ENCODE measurements at places on chromosomes 5 and 9.

- DNase-seq, result no peak
Measured at GRCh38 chr5:54443270-54443669, 12.2 kb upstream of the HSPB3 start.

GRCh38 chr5:66882606-66883227, 286.5 kb downstream of the MAST4 start:
- DNase-seq, result no peak

- no peak for DNase-seq
Measured at GRCh38 chr9:135272608-135273007, 185.1 kb downstream of the OLFM1 start.

- DNase-seq, result peak; percentile 3
Measured at GRCh38 chr5:163695830-163696578, 190.6 kb downstream of the MAT2B start.

DNA sequence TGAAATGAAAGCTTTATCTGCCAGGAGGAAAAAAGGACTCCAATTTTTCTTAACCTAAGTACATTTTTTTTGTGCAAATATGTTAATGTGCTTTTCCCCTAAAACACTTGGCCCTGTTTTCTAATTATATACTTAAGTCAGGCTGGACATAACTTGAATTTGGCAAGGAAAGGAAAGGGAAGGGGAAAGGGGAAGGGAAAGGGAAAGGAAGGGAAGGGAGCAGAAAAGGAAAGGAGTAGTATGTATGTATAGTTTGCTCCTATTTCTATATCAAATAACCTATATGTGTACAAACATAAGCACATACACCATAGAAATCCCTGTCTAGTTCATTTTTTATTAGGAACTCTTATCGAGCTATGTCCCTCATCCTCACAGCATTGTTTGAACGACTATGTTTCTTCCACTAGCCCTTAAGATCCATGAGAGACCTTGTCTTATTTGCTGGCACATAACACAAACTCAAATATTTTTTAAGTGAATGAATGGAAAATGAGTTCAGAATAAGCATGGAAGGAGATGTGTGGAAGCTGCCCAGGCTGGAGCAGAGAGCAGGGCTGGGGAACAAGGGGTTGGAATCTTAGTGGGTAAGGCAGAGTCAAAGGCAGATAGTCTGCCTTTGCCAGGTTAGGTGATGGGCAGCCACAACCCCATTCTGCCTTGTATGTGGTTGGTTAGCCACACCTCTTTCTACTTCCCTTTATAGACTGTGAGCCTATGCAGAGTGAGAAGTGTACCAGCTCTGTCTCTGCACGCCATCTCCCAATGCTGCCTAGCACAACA, 70.0 kb downstream of the KLHL3 start:
- peak; percentile 5 for DNase-seq

DNA sequence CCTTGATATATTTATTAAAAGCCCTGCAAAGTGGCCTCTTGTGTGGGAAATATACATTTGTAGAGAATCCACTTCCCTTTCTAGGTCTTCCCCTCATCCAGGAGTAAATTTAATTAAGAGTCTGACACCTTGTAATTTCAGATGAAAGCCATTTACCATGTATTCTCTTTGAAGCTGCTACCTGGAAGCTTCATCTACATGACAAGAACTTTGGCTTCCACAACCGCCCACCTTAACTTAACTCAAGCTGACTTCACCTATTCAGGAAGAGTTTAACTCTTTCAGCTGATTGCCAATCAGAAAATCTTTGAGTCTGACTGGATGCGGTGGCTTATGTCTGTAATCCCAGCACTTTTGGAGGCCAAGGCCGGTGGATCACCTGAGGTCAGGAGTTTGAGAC, 899.9 kb downstream of the TAF11L14 start:
- DNase-seq, result no peak

DNA sequence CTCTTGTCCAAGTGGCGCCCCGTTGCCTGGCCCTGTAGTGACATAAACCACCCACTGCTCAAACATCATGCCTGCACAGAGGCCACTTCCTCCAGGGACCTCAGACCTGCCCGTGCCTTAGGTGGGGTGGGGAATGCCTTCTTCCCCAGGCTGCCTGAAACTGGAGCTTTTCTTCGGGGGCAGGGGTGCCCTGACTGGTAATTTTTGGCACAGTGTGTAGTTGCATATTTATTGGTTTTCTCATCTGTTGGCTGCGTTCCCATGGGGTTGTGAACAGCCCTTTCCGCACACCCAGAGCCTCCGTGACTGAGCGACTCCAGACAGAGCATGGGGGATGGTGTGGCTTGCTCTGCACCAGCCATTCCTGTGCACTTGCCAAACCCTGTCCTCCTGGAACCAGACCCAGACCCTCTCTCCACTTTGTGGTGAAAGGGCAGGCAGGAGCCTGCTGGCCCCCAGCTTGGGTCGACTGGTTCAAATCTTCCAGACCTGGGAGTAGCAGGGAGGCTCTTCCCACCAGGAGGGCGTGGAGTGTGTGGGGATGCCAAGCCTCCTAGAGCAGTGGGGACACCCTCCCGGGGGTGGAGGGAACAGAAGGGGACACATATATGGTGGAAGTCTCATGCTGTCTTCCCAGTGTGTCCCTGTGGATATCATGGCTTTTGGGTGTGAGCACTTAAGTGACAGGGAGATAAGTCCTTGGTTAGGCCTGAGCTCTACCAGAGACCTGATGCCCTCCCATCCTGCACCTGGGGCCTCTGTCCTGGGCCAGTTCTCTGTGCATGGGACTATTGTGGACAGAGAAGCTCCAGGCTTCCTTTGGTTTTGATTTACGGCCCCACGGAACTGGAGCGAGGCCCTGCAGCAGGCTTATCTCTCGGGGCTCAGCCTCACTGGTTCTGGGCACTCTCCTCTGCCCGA, 39.6 kb downstream of the WNK2 start:
- DNase-seq, result no peak

DNA sequence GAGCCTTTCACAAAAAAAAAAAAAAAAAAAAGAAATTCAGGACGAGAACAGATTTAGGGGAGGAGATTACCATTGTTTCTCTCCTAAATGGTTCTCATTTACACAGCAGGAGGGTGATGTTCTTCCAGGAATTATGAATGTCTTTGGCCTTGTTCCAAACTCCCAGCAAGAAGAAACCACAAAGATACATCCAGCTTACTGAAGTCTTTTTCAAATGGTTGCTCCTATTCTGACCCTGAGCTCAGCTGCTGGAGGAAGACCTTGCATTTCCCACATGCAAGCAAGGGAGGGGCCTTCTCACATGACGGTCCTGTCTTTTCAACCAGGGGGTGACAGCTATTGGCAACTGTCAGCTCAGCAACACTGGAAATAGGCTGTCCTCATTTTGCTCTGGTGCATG, 203.0 kb upstream of the VLDLR start:
- no peak for DNase-seq

- DNase-seq, result no peak
Measured at GRCh38 chr5:92566113-92566786, 1014.8 kb downstream of the NR2F1-AS1 start.

GRCh38 chr9:2341126-2341525, 280.5 kb upstream of the VLDLR start:
- no peak for DNase-seq

- no peak for DNase-seq
Measured at GRCh38 chr5:34525761-34526160, 130.4 kb upstream of the RAI14 start.

DNA sequence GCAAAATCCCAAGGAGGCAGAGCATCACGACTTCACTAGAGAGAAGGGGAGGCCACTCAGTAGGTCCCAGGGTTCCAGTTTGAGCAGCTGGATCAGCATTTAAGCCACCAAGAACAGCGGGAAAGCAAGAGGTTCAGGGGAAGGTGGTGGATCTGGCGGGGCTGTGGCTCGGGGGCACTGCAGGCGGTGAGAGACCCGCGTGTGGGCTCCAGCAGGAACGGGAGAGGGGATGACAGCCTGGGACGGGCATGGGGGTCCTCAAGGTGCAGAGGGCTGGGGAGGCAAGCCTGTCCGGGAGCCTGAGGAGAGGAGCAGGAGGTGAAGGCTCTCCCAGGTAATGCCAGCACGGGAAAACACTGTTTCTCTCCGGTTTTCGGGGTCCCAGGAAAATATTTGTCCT, 123.6 kb downstream of the IRX2 start:
- no peak for DNase-seq

GRCh38 chr5:71932131-71932654, 175.1 kb upstream of the MAP1B start:
- no peak for DNase-seq

GRCh38 chr5:22473886-22474285, 379.3 kb downstream of the CDH12 start:
- no peak for DNase-seq

DNA sequence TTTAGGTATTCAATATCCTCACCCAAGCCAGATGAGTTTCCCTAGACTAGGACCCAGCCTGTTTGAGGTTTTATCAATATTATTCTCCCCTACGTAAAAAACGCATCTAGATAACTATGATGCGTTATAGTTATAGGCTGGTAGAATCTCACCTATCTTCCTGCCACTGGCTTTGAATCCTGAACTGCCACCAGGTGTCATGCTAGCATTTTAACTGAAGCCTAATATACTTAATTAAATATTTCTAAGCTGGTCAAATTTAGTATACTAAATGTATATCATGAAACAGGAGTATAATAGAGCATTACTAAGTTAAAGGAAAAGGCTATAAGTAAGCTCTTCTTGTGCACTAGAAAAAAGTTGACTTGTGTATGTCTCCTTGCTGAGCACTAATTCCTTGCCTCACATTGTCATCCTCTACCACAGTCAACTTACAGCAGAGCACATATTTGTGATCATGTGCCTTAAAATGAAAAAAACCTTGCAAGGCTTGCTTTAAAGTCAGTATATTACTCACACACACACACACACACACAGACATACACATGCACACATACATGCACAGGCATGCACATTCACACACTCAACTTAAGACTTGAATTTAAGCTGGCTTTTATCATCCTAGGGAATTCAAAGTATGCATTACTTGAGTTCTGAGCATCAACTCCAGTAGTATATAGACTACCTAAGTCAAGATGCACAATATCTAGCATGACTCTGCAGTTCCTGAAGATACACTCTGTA, 303.4 kb downstream of the ADGRV1 start:
- no peak for DNase-seq

GRCh38 chr9:93225417-93225816, 41.5 kb downstream of the WNK2 start:
- DNase-seq, result no peak

- DNase-seq, result no peak
Measured at GRCh38 chr5:76688836-76689235, 27.1 kb upstream of the F2R start.

DNA sequence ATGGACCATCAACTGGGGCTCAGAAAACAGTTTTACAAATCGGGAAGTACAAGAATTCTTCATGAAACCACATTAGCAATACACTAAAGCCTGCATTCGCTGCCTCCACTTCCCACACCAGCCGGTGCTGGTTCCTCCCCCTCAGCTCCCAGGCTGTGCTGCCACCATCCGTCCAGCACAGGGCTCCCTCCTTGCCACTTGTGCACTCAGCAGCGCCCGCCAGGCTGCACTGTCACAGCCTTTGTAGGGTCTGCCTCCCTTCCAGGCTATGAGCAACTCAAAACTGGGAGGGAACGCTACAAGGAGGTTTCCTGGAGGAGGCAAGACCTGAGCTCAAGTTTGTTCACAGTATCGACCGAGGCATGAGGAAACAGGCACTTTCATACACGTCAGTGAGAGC, 7.7 kb downstream of the MAPK9 start:
- DNase-seq, result no peak

Measured in T-helper 1 cell (primary cell).